ENCODE measurements at places on chromosomes 7 and 10.

GRCh38 chr7:155494551-155494950 is 36.6 kb downstream of the EN2 start:
- DNase-seq: no peak

DNA sequence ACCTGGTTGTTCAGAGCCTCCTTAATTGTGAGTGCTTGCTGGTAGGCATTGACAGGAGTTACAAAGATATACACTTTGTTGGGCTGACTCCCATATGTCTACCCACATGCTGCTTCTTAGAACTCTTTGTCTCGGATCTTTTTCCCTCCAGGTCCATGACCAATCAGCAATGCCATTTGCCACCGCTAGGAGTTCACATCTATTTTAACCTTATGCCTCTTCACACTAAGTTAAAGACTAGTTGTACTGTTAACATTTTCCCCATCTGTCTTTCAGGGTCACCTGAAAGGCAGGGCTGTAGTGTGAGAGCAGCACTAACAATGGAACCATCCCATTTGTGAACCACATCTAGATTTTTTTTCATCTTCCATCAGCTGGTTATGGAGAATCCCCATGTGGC is 226.7 kb upstream of the NPY start:
- DNase-seq: no peak

GRCh38 chr7:112398534-112398933 is 51.7 kb upstream of the IFRD1 start:
- DNase-seq: no peak

GRCh38 chr7:74101061-74101681 is 17.6 kb downstream of the LIMK1 start:
- no peak for DNase-seq

DNA sequence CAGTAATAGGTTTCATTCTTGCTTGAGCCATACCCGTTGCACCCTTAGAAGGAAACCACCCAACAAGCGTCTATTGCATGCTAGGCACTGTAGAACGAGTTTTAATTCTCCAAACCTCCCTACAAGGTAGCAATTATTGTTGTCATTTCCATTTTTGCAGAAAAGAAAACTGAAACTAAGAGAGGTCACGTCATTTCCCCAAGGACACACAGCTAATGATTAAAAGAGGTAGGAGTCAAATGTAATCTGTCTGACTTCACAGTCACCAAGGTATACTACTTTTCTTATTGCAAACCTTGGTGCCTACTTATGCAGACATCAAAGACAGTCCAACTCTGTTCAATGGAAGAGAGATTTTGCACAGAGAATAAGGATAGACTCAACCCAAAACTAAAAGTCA is 49.1 kb upstream of the C1QL3 start:
- no peak for DNase-seq

- no peak for DNase-seq
Measured at GRCh38 chr10:74683621-74684364, 142.6 kb upstream of the KAT6B start.

GRCh38 chr10:32073659-32074058 is 17.4 kb upstream of the KIF5B start:
- DNase-seq: no peak

- DNase-seq: no peak
Measured at GRCh38 chr10:61175316-61175715, 231.3 kb upstream of the RHOBTB1 start.

DNA sequence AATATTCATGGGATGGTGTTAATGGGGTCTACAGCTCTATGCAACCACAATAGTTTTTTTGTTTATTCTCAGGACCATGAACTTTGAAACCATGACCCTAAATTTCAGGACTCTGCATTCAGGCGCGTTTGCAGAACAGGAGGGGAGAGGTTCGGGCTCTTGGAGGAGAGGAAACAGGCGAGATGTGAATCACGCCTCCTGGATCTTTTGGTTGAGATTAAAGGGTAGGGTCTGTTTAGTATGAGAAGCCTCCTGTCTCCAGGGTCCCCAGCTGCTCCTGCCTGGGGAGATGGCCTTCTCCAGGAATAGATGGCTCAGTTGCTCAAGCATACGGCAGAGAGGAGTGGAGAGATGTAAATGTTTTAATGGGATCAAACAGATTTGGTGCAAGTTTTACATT is 18.2 kb downstream of the TLL2 start:
- no peak for DNase-seq

DNA sequence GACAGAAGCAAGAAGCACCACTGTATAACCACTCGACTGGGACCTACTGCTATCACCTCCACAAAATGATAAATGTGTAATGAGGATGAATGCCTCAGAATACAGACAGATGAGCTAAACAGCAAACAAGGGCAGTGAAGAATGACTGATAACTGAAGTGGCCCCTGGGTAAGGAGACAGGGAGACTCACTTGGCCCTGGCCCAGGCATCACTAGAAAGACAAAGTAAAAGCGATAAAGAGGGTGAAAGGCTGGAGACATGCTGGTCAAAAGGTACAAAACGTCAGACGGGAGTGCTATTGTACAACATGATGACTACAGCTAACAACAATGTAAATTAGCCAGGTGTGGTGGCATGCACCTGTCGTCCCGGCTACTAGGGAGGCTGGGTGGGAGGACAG is 27.8 kb upstream of the APBB1IP start:
- no peak for DNase-seq
